ENCODE measurements at places on chromosomes 6 and 20.
A peak's percentile ranks its signal among the peaks of the same experiment; 100 is the strongest.

- no peak for DNase-seq
Measured at GRCh38 chr6:35718911-35719381, 17.9 kb upstream of the ARMC12 start.

GRCh38 chr6:46080111-46080510 is 49.7 kb upstream of the ENPP4 start:
- no peak for DNase-seq

GRCh38 chr6:1497761-1498105 is 108.4 kb downstream of the FOXF2 start:
- DNase-seq = no peak

DNA sequence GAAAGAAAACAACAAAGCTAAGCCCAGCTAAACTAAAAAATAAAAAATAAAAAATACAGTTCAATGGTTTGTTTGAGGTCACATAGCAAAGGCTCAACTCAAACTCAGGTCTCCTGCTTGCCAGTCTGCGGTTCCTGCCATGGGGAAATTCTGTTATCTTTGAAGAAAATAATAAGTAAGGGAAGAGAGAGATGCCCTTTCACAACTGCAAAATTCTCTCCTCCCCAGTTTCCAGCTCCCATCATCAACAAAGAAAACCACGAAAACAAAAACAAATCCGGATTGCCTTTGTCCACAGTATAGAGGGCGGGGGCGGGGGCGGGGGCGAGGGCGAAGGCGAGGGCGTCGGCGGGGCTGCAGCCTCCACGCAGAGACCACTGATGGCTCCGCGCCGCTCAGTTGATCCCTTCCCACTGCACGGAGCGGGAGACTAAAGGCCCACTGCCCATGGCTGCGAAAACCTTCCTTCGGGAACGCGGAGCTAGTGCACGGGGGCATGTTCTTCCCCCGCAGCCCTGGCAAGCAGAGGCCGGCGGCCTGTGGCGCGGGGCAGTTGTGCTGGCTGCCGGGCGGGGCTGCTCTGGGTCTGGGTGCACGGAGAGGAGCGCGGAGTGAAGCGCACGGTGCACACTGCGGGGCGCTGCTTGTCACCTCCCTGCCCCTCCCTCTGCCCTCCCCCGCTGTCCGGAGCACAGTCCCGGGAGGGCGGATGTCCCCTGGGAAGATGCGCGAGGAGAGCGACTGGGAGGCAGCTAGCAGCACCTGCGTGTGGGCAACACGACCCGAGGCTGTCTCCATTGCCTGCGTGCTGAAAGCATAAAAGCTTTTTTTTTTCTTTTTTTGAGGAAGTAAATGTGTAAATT is 54.1 kb upstream of the TPD52L1 start:
- DNase-seq = peak; percentile 62

DNA sequence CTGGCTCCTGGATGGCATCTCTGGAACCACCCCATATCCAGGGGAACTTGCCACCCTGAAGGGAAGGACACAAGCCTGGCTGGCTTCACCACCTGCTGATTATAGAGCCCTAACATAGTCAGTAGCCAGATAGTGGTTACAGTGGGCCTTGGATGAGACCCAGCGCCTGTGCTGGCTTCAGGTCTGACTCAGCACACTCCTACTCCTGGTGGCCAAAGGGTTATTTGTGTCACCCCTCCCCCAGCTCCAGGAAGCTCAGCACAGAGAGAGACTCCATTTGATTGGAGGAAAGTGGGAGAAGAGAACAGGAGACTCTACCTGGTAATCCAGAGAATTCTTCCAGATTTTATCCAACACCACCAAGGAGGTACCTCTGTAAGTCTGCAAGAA is 12.8 kb downstream of the SNX14 start:
- peak; percentile 5 for DNase-seq

DNA sequence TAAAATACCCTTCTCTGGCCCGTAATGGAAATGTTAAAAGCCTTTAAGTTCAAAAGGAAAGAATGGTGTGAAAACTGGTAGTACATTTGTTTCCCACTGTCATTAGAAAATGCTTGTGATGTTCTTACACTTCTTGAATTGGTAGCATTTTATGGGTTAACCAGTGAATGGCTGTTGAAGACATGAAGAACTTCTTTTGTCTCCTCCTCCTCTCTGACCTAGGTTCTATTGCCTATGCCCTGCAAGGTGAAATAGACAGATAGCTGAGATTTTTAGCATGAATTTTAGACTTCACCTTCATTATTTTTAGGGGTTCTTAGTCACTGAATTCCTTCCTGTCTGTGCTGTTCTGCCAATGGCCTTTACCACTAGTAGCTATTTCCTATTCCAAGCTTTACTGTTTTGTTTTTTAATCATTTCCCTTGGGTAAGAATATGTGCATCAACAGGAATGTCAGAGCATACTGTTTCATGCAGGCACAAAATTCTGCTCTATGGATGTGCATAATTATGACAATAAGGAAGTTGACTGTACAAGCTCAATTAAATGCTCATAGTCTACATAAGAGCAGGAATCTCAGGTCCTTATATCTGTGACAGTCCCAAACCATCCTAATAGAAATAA is 4.9 kb downstream of the TNFAIP3 start:
- peak; percentile 38 for DNase-seq

DNA sequence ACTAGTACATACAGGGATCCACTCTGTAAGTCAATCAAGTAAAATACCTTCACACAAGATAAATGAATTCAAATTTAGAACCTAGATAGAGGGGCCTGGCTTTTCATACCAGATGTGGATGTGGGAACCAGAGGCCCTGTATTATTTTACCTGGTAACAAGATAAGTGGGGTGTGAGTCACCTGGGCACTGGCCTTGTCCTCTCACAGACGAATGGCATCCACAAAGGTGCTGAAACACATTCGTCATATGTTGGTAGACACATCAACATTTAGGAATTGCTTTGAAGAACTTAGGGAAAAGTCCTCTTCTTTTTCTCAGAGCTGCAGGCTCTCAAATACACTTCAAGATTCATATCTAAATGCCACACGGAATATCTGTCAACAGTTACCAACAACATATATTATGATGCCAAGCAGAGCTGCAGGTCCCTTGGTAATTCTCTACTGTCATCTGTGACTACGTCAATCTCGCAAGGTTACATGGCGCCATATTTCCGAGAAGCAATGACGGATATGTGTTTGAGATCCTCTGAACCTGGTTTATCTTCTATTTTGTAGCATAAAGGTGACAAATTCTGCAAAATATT is 618.6 kb downstream of the EPM2A start:
- DNase-seq = no peak

DNA sequence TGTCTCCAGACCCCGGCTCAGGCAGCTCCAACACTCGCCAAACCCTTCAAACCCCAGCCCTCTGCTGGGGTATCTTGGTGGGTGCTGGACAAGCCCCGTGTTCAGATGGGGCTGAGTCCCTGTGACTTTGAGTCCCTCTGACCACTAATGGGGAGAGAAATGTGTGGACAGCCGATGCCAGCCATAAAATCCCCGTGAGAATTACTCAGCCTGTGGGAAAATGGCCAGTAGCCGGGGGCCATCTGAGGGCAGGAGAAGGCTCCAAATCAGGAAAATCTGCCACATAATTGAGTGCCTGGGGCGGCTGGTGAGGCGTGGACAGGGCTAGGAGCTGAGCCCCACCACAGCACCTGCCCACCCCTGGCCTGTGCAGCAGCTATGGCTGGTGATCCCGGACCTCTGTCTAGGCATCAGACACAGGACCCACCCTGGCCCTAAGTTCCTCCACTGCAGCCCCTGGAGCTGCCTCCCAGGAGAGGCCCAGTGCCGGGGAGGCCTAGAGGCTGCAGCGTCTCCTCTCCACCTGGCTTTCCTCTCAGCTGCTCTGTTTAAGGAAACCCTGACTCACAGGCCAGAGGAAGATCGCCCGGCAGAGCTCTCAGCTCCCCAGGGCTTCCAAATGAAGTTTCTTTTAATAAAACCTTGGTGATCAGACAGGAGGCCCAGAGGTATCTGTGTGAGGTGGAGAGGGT is 53.7 kb upstream of the SLCO4A1 start:
- DNase-seq = peak; percentile 36

- DNase-seq = no peak
Measured at GRCh38 chr20:13034115-13034514, 25.3 kb downstream of the SPTLC3 start.

GRCh38 chr6:41159415-41160082 is 3.4 kb downstream of the TREM2 start:
- no peak for DNase-seq

GRCh38 chr6:111692327-111693164 is 86.9 kb upstream of the TRAF3IP2 start:
- peak; percentile 14 for DNase-seq

GRCh38 chr6:130055271-130055670 is 36.9 kb downstream of the L3MBTL3 start:
- no peak for DNase-seq

GRCh38 chr6:16591396-16592222 is 169.7 kb downstream of the ATXN1 start:
- DNase-seq = no peak

- DNase-seq = no peak
Measured at GRCh38 chr6:124356811-124357210, 553.1 kb downstream of the NKAIN2 start.

DNA sequence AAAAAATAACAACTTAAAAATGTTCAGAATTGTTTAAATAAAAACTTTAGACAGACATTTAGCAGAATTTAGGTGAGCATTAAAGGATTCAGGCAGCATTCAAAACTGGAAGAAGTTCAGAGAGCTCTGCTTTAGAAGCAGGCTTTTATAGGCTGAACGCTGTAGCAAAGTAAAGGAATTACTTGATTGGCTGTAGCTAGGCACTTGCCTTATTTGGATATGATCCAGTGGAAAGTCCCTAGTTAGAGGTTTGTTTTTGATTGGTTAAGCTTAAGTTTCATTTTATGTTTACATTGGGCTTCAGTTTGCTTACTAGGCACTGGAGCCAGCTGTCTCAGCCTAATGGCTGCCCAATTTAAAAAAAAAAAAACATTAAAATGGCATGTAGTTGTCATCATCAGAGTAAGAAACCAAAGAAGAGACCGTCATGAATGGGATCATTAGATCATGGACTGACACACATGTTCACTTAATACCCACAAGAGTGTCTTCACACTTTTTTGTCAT is 65.1 kb downstream of the CBFA2T2 start:
- peak; percentile 68 for DNase-seq

DNA sequence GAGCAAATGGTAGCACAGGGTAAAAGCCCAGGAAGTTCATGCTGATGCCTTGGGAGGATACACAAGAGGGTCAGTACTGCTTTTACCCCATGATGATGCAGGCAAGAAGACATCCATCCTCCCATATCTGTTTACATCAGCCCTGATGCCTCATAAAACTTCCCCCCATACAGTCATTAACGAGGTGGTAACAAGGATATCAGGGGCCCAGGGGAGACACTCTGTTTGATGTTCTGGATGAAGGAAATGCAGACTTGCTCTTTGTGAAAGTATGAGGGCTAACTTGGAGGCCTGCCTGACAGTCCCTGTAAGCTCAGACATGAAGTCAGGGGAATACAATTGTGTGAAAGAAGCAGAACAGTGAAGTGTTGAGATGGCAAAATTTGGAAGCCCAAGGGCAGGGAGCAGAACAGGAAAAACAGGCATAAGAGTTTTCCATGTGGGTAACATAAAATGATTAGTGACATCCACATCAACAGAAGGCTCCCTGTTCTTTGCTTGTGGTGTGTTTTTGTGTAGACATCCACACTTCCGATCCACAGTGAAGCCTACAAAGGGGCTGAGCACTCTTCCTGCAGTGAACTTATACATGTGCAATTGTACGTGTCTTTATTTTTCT is 813.4 kb downstream of the MAFB start:
- no peak for DNase-seq

GRCh38 chr20:44988631-44989171 is 22.4 kb downstream of the STK4 start:
- no peak for DNase-seq

- DNase-seq = no peak
Measured at GRCh38 chr20:23277316-23277715, 73.3 kb upstream of the NXT1 start.

DNA sequence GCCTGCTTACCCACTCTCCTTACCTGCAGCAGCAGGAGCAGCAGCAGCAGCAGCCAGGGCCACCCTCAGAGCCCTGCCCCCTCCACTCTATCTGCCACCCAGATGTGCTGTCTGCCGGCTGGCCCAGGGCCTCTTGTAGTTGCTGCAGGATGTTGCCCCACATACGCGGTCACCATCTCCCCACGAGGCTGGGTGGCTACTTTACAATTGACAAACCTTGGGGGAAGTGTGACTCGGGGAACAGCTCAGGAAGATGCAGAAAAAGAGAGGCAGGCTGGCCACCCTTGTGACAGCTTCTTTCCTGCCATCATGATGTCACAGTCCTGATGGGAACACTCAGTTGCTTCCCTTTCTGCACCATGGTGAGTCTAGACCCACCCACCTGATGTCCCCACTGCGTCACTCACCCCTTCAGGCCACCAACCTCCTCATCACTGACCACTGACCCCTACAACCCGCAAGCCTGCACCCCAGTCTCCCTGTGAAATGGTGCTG is 14.5 kb downstream of the TREM1 start:
- no peak for DNase-seq

- DNase-seq = no peak
Measured at GRCh38 chr20:43766917-43767316, 40.1 kb upstream of the GTSF1L start.

Measured in AG08395 (cell line).